ENCODE measurements at places on chromosomes 4 and X. TPM values are rescaled to one million over a fixed set of nuclear protein-coding genes. Genes with fewer than 3 reads are reported as not detected.

USP46 gene
- total RNA-seq, result 6.9 TPM

- no peak for DNase-seq
- H3K27ac ChIP-seq, result no peak overlapping the region
- no peaks in the 10 kb centered on the region for H3K36me3 ChIP-seq
- H3K4me1 ChIP-seq, result no peaks in the 10 kb centered on the region
- no peaks in the 10 kb centered on the region for H3K27me3 ChIP-seq
Measured at GRCh38 chr4:149841686-149842085, 26.0 kb upstream of the IQCM start.

SEC24D gene
- total RNA-seq, result 39.7 TPM

SLC25A14 gene
- total RNA-seq, result 18.5 TPM

GRCh38 chr4:22901631-22902030 is 208.9 kb downstream of the GBA3 start:
- H3K36me3 ChIP-seq, result no peaks in the 10 kb centered on the region
- no peaks in the 10 kb centered on the region for H3K4me1 ChIP-seq
- no peak overlapping the region for H3K27ac ChIP-seq
- no peak for DNase-seq

All from body of pancreas (tissue), 4 donors.